CD4-positive, CD25-positive, alpha-beta regulatory T cell (primary cell): ENCODE measurements at places on chromosomes 16 and 17. TPM values are rescaled to one million over a fixed set of nuclear protein-coding genes. Genes with fewer than 3 reads are reported as not detected.

DNA sequence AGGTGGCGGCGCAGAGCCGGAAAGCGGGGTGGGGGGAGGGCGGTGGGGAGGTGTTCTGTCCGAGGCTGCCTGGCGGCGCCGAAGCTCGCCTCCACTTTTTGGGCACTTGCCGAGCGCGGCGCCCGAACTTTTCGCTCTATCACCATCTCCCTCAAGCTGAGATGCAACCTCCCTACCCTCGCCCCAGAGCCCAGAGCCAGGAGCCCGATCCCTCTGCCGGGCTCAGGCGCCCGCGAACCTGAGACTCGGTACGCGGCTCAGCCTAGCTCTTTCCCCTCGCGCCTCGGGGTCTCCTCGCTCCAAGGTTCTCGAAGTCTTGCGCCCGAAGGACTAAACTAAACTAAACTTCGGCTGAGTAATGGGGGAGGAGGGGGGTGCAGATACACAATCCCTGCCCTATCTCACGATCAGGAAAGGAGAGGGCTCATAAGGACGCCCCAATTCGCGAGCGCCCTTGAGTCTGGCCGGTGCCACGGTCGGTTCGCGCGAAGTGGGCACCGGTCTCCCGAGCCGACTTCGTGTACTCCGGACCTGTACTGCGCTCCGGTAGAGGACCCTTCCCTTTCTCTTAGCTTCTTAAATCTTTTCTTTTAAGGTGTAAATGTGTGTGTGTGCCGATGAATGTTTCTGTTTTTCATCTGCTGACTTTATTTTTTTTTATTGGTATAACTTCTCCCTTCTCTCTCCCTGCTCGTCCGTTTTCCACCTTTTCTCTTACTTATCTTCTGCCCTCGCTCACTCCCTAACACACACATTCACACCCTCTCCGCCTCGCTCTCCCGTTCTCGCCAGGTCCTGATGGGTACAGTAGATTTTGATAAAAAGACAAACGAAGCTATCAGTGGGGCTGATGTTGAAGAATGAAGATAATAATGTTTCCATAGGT lies 1.9 kb upstream of the SALL1 start:
- no peak for DNase-seq

DNA sequence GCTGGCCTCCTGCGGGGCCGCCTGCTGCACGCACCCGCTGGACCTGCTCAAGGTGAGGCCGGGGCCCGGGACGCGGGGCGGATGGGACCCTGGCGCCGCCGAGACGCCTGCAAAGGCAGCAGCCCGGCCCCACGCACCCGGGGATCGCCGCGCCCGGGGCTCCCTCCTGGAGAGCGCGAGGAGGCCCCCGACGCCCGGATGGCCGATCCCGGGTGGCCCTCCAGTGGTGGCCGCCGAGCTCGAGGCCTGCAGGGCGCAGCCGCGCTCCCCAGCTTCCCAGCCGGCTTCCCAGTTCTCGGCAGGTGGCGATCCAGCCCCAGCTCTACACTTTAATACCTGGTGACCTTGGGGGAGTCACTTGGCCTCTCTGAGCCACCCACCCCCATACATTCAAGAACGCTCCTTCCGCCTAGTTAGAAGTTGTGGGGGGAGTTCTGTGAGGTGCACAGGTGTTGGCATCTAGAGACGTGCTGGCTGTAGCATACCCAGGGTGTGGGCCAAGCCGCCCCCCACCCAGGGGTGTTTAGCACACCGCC lies 452 bp downstream of the SLC25A10 start:
- DNase-seq = peak; percentile 18

GRCh38 chr17:17886226-17886625 lies 49.4 kb upstream of the SREBF1 start:
- DNase-seq = no peak

The AOC2 gene
- polyA plus RNA-seq = not detected
